NCI-H526 (cell line): ENCODE measurements at places on chromosomes 2 and 18.

- DNase-seq: no peak
These were observed 87.7 kb downstream of the PRKRA start for GRCh38 chr2:178363252-178363651.

GRCh38 chr2:206442833-206443734 lies at the start of gene ADAM23:
Gene ADAM23, plus strand, starts transcription at chr2:206443532. Its CDS starts 335 bp downstream, at chr2:206443867.
- DNase-seq: peak; percentile 84

GRCh38 chr2:18198677-18199076 lies 320.2 kb downstream of the KCNS3 start:
- DNase-seq: no peak

- DNase-seq: no peak
These were observed 190.5 kb downstream of the ALPK2 start for GRCh38 chr18:58438161-58438957.

DNA sequence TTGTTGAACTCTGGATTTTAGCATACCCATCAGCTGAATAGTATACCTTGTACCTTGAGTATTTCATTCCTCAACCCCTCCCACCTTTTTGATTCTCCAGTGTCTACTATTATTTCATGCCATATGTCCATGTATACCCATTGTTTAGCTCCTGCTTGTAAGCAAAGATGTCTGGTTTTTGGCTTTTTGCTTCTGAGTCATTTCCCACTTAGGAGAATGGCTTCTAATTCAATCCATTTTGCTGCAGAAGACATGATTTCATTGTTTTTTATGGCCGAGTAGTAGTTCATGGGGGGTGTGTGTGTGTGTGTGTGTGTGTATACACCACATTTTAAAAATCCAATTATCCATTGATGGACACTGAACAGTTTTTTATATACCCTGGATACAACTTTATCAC lies 24.3 kb upstream of the MOCOS start:
- DNase-seq: no peak

GRCh38 chr2:114651933-114652332 lies 209.5 kb downstream of the DPP10 start:
- DNase-seq: no peak

DNA sequence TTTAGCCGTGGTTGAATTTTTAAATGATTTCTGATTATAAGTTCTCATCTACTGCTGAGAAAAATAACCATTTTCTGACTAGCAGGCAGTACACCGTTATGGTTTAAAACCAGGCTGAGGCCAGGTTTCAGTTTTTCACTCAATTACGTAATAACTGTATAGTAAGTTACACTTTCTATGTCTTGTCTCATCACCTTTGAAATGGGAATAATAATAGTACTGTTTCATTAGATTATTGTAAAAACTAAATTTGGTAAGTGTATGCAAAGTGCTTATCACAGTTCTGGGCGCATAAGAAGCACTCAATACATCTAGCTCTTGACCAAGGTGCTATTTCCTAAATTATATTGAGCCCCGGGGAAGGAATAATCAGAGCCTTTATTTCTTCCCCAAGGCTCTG lies 76.8 kb downstream of the LIMS1 start:
- no peak for DNase-seq

DNA sequence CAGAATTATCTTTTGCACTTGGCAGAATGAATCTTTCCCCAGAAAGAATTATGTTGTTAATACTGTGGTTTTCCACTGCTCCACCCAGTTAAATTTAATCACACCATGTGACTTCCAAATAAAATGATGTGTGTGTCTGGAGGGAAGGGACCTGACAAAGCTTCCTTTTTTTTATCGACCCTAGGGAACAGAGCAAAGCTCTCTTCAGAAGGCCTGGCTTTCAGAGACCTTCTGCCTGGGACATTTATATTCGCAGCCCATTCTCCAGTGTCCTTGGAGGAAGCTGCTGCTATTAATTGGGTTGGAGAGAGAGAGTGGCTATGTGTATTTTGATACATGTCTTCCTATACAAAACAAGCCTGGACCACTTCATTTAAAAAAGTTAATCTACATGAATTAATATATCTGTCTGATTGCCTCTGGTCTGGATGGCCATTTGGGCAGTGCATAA lies 233.7 kb downstream of the PRKCE start:
- no peak for DNase-seq

GRCh38 chr2:64679673-64680425 lies 26.1 kb upstream of the SERTAD2 start:
- DNase-seq: no peak

DNA sequence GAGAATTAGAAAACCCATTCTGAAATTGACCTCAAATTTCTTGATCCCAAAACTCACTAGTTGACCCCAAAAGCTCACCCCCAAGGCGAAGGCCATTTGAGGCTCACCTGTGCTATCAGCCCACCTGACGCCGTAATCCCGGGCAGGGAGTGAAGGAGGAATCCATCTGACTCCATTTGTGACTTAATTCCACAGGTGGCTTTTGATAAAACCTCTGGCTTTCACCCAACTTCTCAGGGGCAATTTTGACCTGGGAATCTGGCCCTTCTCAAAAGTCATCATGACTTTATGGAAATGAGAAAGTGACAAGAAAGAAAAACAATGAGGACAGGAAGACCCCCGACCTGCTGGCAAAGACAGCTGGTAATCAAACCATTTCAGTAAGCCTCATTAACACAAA lies 86.9 kb upstream of the SALL3 start:
- DNase-seq: no peak

GRCh38 chr2:40851661-40852060 lies 399.8 kb upstream of the SLC8A1 start:
- DNase-seq: no peak

- no peak for DNase-seq
These were observed 15.4 kb downstream of the ZBTB7C start for GRCh38 chr18:48393776-48394175.

DNA sequence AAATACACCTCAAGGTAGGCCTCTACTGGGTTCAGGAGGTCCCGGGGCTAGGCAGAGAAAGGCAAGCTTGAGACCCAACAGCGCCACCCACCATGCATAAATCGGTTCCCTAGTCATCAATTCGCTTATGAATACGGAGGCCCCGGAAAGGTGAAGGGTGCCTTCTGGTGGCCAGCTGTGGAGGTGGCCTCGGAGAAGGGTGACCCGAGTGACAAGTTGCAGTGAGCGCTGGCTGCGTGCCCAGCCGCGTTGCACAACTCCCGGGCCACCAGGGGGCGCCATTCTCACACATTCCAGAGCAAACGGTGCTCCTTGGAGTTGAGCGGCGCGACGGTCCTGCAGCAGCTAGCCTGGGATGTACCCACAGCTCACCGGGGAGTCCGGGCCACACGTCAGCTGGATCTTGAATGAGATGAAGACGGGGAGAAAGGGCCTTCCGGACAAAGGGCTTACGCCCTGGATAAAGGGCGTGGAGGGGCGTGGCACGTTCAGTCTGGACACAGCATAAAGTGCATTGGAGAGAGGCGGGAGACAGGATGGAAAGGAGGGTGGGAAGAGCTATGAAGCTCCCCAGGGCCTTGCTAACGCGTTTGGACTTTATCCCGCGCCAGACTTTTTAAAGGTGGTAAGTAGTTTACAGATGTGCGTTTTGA lies 20.4 kb downstream of the TMSB10 start:
- DNase-seq: peak; percentile 97

GRCh38 chr2:71631411-71631931 lies 178.1 kb downstream of the DYSF start:
- DNase-seq: no peak

DNA sequence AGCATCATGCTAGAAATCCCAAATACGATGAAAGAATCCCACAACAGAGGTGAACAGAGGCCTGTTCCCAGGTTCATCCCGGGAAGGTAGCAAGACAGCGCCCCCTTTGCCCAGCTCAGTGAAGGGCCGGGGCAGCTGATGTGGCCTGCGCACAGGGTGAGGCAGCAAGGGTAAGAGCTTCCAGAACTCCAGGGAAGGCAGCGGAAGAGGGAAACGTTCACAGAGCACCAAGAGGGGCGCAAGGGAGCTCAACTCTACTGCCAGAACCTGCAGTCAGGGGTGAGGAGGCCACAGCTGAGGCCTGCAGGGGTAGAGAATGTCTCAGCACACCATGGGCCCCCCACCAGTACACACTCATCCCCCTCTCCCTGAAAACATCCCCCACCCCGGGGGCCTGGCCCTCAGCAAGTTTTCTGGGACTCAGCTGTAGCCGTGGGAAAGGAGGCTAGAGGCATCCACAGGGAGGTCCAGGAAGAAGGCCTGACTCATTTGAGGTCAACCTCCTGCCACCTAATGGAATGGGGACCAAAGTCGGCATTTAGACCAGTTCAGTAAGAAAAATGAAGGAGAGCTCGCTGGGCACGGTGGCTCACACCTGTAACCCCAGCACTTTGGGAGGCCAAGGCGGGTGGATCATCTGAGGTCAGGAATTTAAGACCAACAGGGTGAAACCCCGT lies 95.6 kb upstream of the ASAP2 start:
- peak; percentile 18 for DNase-seq

- DNase-seq: no peak
These were observed 57.5 kb downstream of the OSR1 start for GRCh38 chr2:19300961-19301360.

- no peak for DNase-seq
These were observed 273.3 kb downstream of the ZNF407 start for GRCh38 chr18:74870950-74871349.

DNA sequence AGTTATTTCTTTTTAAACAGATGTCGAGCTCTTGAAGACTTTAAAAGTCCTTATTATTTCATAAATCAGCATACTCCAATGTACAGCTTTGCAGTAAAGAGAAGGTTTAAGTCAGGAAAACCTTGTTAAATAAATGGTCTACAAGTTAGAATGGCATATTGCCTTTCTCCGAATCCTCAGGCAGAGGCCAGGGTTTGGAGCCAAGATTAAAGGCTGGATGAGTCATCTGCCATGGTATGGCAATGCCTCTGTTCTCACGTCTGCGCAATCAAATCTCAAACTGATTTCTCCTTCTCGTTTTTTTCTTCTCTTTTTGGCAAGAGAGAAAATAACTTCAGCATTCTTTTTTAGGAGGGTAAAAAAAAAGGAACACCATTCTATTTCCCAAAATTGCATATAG lies 5.6 kb upstream of the KCNJ3 start:
- DNase-seq: no peak

GRCh38 chr2:238169708-238170251 lies 11.0 kb downstream of the ERFE start:
- DNase-seq: no peak

GRCh38 chr2:238475566-238475965 lies 48.8 kb downstream of the ASB1 start:
- DNase-seq: no peak

- DNase-seq: no peak
These were observed 23.1 kb upstream of the RBMS1 start for GRCh38 chr2:160516547-160517365.

DNA sequence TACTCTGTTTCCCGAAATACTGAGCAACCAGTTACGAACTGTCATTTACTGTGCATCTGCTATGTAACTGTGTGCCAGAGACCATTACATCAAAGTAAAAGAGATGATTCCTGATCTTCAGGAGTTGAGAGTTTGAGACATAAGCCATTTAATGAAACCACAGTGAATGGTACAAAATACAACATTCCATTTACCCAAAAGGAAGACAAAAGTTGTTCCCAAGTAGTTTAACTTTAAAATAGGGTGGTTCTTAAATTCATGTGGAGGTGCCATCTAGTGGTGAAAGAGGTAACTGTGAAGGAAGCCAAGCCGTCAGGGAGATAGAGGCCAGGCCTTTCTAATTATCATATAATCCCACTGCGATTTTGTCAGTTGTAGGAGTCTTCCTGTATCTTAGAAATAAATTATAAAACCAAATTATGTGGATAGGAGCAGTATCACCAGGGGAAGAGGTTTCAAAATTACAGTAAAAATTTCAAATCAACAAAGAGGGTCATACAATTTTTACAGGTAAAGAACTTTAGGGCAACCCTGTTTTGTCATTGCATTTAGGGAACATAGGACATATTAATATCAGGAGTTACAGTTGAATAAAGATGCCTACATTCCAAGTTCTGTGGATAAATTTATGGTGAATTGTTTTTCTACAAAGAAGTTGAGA lies 67.7 kb downstream of the EPAS1 start:
- DNase-seq: no peak

GRCh38 chr18:58213440-58213839 lies 169.4 kb downstream of the NEDD4L start:
- no peak for DNase-seq

DNA sequence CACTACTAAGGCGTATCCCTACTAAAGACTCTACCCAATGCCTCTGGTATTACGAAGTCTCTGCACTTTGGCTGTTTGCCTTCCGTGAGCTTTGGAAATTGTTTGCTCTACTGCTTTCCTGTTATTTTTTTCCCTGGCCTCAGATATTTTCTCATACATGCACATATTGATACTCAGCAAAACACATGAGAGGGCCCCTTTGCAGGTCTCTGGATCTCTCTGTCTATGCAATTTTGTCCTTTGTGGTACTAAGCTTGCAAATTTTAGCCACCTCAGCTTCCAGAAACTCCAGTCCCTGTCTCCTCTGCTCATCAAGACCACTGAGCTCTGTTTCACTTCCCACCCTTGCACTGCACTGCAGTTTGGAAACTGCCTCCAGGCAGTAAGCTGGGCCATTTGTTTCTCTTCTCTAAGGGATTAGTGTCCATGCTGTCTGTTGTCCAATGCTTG lies 46.6 kb downstream of the TAF1B start:
- no peak for DNase-seq

GRCh38 chr2:152825834-152826233 lies 107.4 kb downstream of the ARL6IP6 start:
- no peak for DNase-seq

GRCh38 chr2:45005261-45006002 lies 3.8 kb downstream of the SIX2 start:
- DNase-seq: no peak

GRCh38 chr2:18325118-18325517 lies 235.3 kb downstream of the RDH14 start:
- no peak for DNase-seq

DNA sequence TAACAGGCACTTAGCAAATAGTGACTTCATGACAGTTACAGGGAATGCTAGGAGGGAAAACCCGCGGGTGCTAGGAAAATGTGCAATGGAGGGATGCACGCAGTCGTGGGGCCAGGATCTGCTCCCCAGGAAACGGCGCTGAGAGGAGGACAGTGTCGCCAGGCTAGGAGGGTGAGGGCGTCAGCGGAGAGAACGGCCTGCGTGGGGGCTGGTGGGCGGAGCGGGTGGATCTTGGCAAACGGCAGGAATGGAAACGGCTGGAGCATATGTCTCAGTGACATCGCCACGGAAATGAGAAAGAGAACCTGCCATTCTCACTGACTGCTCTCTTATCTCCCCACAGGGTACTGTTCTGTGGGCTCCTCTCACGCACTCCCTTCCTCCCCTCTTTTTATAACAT lies 478.5 kb upstream of the ID2 start:
- no peak for DNase-seq

DNA sequence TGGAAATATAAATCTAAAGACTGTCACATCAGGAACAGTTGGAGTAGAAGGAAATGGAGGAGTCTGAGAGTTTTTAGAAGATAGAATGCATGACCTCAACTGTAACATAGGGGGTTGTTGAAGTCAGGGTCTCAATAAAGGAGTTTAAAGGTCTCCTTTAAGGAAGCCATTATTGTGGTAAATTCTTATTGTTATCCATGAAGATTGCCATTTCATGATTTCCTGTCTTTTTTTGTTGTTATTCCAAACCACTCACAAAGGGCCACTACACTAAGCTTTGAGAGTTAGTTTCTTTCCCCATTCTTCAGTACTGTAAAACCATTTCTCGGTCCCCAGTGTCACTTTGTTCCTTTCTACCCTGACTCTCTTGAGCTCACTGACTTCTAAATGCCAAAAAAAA lies 134.0 kb downstream of the DTNA start:
- no peak for DNase-seq

- DNase-seq: no peak
These were observed 70.8 kb upstream of the CDC42EP3 start for GRCh38 chr2:37742286-37742685.

- DNase-seq: no peak
These were observed 253.1 kb upstream of the SALL3 start for GRCh38 chr18:78726326-78727056.

- DNase-seq: no peak
These were observed 33.4 kb downstream of the ARHGAP25 start for GRCh38 chr2:68767996-68768395.
